NAMALWA (cell line): ENCODE measurements at places on chromosomes 1 and 21.

GRCh38 chr1:154325583-154326545, 539 bp downstream of the ATP8B2 start:
- peak; percentile 66 for DNase-seq

DNA sequence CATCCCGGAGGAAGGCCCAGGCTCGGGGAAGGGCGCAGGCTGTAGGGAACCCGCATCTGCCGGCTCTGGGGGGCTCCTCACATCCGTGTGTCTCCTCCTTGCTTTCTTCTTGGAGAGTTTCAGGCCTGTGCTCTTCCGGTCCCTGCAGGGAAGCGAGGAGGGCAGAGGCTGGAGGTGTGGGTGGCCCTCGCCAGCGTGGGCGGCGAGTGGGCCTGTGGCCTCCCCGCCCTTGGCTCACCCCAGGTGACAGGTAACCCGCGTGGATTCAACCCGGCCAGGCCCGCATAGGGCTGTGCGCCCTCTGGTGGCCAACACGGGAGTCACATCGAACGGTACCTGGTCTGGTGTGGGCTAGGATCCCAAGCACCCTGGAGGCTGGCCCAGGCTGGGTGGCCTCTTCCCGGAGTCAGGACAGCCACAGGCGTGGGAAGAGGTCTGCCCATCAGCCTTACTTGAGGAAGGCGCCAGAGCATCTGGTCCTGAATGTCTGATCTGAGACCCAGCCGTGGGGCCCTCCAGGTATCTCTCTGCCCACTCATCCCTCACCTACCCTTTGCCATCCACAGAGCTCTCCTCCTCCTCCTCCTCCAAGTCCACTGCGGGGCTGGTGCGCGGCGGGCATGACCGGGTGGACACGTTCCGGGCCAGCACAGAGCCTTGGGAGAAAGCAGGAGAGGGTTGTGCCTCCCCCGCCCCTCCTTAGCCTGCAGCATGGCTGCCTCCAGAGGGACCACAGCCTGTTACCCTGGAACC, 9.6 kb upstream of the TNFRSF25 start:
- DNase-seq: peak; percentile 79

DNA sequence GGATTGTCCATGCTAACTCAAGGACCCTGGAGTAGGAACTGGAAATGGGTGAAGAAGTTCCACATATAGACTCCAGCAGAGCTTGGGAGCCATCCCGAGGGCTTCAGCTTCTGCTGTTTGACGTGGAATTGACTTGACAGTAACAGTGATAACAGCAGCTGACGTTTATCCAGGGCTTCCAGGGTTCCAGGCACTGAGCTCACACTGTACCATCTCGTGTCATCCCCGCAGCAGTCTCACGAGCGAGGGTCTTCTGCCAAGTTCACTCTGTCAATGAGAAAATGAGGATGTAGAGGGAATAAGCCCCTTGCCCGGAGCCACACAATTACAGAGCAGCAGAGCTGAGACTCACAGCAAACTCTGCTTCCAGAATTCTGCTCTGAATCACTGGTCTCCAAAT, 447.7 kb downstream of the SIPA1L2 start:
- DNase-seq: no peak

- no peak for DNase-seq
Observed at GRCh38 chr1:179807691-179808485, 64.8 kb downstream of the FAM163A start.

DNA sequence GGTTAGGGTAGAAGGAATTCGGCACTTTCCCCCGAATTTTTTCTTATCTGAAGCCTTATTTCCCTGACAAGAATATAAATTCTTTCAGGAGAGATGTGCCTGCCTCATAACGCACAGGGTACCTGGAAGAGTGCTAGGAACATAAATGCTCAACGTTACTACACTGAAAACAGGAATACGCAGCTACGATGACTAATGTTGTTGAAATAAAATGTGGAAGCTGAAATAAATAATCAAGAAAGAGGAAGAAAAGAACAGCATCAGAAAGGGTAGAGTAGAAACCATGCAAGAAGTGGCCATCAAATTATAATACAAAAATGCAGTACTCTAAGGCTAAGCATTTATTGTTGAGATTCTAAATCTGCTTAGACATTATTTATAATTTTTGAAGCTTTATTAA, 33.9 kb downstream of the SLC66A1 start:
- no peak for DNase-seq

DNA sequence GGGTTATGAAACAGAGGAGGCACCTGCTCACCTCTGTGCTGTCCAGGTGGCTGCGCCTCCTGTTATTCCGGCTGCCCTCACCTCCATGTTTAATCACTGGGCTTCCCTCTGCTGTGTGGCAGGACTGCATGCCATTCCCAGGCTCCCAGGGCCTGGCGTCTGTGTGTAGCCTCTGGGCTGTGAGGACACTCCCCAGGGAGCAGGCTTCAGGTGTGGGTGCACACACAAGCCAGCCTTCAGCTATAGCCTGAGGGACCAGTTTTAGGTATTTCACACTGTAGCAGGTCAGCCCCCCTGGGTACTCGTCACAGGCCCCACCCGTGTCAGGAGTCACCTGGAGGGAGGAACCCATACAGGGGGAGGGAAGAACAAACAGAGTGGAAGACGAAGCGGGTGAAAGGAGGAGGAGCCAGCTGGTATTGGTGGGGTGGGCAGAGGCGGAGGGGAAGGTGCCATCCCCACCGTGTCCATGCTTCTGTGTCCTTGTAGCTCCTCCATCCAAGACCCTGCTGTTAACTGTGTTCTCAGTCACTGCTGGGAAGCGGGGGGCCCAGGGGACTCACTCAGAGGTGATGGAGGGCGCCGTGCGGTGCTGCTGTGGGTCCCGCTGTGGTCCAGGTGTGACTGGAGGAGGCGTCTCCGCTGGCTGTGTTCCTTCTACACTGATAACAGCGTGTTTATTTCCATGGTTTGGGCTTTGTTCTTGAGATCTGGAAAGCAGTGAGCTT, 158.6 kb downstream of the PGBD5 start:
- DNase-seq: no peak

DNA sequence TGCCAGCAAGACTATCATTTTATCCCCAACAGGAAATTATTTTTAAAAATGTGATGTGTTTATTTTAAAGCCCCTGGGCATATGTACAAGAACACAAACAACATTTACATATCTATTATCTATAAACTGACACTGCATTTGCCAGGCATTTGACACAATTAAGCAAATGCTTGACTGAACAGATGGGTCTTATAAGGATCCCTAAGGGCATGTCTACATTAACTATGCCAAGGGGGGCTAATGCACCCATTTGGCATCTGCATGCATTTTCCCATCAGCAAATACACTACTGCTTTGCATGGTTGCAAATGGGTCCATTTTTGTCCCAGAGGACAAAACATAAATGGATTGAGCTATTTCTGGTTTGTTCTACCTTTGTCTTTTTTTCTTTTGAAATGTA, 884.8 kb upstream of the B3GALT2 start:
- no peak for DNase-seq

DNA sequence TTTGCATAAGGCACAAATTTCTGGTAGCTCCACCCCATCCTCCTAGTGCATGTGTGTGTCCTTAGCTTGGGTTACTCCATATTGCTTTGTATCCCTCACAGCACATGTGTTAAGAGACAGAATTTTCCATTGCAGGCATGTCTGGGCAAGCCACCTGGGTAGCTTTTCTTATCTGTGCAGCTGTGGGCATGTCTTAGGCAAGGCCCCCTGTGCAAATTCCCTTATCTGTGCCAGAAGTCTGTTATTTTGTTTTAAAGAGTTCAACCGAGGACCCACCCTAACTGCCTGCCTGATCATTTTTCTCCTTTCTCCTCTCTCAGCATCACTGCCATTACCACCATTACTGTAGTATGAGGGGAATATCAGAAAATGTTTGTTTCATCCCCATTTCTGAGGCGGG, 131.9 kb downstream of the CYYR1 start:
- DNase-seq: no peak

GRCh38 chr1:11682287-11682771, 1.4 kb upstream of the MAD2L2 start:
- no peak for DNase-seq

DNA sequence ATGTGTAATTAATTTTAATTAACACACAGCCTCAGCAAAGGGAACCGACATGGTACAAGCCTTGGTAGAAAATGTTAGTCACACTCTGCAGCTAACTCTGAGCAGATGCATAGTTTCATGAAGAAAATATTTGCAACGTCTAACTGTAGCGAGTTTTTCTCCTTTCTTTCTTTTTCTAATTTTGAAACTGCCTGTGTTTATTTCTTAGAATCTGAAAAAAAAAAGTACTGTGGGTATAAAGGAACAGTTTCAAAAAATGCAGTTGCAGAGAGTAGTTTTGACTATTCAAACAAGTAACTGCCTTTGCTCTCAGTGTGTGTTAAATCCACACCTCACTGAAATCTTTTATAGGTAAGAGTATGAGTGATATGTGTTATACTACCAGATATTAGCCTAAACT, 149.9 kb upstream of the C1orf105 start:
- DNase-seq: no peak

GRCh38 chr1:5865774-5866173, 126.5 kb downstream of the NPHP4 start:
- DNase-seq: no peak

GRCh38 chr1:31064718-31065309, 703 bp downstream of the PUM1 start:
- peak; percentile 67 for DNase-seq

GRCh38 chr1:2972879-2973575, 48.2 kb upstream of the ACTRT2 start:
- DNase-seq: no peak

DNA sequence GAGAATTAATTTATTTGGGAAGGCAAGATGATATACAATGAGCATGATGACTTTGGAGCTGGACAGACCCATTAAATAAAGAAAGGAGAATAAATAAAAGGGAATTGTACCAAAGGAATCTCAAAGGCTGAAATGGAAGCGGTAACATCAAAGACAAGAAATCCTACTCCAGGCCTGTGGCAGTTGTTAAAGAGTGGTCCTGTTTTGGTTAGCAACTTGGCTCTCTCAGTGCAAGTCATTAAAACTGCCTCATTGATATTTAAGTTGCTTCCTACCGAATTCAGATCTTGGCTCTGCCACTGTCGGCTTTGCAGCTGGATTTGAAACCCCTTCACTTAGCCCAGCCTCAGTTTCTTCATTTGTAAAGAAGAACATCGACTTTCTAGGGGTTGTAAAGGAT, 10.1 kb downstream of the TGFB2 start:
- no peak for DNase-seq

- DNase-seq: peak; percentile 35
Observed at GRCh38 chr1:173413271-173413707, 63.8 kb upstream of the PRDX6 start.

- DNase-seq: no peak
Observed at GRCh38 chr1:11792106-11792505, 13.7 kb downstream of the MTHFR start.

- DNase-seq: no peak
Observed at GRCh38 chr1:27166351-27166802, 11.5 kb upstream of the SLC9A1 start.

DNA sequence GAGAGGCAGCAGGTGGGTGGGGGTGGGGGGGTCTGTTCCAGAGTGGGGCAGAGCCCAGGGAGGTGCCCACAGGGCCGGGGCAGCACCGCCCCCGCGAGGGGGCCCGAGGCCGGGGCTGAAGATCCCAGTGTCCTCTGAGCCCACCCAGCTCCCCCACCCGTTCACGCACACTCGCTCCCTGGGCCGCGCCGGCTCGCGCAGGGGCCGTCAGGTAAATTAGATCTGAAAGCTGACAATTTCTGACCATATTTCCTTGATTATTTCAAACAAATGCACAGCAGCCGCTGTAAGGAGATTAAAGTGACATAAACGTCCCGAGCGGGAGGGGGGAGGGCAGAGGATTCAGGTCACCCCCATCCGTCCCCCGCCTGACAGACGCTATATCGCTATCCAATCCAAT, 118.0 kb downstream of the CASZ1 start:
- no peak for DNase-seq

DNA sequence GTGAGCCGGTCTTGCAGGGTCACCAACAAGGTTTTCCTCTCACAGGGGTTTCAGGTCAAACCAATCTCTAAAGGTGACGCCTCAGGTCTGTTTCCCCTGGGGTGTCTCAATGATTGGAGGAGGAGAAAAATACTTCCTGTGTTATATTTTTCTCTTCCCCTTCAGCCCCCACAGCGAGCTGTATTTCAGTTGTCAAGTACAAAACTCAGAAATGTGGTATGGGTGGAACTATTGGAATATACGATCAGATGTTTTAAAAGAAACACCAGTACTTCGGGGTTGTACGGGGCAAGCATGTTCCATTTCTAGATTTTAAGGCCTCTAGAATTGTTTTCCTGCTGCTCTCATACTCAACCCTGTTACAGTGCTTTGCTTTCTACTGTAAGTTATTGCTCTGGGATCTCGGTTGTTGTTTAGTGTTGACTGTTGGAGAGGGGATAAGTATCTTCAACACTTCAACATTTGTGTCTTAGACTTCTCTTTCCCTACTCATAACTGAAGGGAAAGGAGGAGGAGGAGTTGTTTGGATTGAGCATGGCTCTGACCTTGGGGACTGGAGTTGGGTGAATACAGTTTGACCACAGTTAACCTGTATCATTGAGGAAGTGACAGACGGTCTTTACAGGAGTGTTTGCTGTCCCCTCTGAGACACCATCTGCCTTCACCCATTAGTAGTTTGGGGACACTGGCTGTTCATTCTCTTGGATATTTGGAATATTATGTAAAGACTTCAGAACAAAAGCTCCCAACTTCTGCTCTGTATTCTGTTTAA, 2.0 kb downstream of the MAPKAPK2 start:
- peak; percentile 63 for DNase-seq

DNA sequence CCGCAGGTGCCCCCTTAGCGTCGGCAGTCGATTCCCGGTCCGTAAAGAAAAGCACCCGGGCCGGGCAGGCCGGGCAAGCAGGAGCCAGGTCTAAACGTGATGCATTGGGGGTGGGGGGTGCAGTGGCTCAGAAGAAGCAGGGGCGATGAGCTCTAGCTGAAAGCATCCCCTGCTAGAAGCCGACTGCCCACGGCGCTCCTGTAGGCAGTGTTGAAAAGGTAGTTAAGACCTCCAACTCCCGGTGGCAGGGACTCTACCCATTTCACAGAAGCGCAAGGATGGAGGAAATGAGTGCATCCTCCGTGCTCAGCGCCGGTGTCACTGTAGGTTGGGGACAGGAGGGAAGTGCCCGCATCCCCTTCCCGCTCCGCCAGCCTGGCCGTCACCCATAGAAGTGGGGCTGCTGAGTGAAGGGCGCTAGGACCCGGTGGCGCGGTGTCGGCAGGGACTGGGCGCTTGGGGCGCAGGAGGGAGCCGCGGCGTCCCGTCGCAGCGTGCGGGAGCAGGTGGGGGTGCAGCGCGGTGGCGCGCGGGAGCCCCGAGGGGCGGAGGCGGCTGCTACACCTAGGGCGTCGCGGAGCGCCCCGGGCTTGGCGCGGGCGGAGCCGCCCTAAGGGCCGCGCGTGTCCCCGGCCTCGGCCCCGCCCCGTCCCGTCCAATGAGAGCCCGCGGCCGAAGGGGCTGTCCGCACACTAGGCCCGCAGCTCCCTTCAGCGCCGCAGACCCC, at the start of gene WNT2B:
Gene WNT2B, plus strand, starts transcription at position 688 of the 727 bp plus-strand sequence. CDS start 298 bp downstream, outside the sequence.
- peak; percentile 50 for DNase-seq

GRCh38 chr1:226661965-226662364, 77.1 kb downstream of the ITPKB start:
- DNase-seq: peak; percentile 38

- DNase-seq: no peak
Observed at GRCh38 chr1:156439777-156440183, 60.8 kb downstream of the MEF2D start.
